ENCODE measurements at places on chromosomes 7 and 10. TPM values are rescaled to one million over a fixed set of nuclear protein-coding genes. Genes with fewer than 3 reads are reported as not detected.

The MPP7 gene
- total RNA-seq = 79.4 TPM

The FZD1 gene
- total RNA-seq = 1.5 TPM

The LRRC4 gene
- total RNA-seq = not detected

The ANKRD1 gene
- 75.7 TPM for total RNA-seq

The PVRIG gene
- total RNA-seq = not detected

The MBLAC1 gene
- total RNA-seq = 3.7 TPM

The ZNF138 gene
- 10.2 TPM for total RNA-seq

The KIAA1549 gene
- 19.9 TPM for total RNA-seq

The POU6F2 gene
- 3.9 TPM for total RNA-seq

DNA sequence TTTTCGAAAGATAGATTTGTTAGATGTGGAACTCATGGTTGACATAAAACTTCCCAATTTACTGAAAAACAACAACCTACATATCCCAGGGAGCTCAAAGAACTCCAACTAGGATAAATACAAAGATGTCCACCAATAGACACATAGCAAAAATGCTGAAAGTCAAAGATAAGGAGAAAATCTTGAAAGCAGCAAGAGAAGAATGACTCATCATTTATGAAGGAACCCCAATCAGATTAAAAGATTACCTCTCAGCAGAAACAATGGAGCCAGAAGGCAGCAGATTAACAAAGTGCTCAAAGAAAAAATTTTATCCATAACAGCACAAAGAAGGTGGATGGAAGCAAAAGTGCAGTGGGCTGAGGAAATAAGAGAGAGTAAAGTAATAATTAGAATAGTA is 908.6 kb downstream of the SORCS3 start:
- no peaks in the 10 kb centered on the region for H3K4me1 ChIP-seq
- H3K36me3 ChIP-seq = no peaks in the 10 kb centered on the region
- no peak overlapping the region for H3K4me3 ChIP-seq
- H3K27ac ChIP-seq = no peak overlapping the region

DNA sequence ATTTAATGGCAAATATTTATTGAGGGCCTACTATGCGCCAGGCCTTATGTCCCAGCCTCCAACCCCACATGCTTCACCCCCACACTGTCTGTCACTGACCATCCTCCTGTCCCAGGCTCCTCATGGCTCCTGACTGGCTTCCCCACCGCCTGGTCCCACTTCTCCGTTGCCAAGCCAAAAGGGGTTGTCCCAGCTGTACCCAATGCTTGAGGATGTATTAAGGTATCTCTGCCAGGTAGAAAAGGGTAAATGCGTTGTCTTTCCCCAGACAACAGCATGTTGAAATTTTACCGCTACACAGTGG is 168.8 kb upstream of the FRMD4A start:
- H3K27ac ChIP-seq = no peak overlapping the region
- no peak for DNase-seq
- H3K4me1 ChIP-seq = no peaks in the 10 kb centered on the region

DNA sequence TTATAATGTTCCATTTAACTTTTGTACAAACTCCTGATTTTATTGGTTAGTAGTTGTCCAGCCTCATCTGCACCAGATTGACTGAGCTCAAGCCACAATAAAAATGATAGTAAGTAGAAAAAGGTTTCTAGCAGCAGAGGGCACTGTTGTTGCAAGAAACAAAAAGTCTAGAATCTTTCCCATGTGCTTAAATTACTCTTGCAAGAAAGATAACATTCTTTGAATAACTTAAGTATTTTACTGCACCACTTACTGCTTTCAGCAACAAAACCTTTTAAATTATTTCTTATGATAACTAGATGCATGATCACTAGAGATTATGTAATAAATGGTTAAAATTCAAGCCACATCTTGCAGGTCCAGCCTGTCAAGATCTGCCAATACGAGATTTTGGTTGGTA is 27.0 kb downstream of the LMOD2 start:
- H3K4me1 ChIP-seq = peaks cover 19% of the 10 kb centered on the region
- peaks cover 2% of the 10 kb centered on the region for H3K36me3 ChIP-seq
- H3K4me3 ChIP-seq = no peak overlapping the region
- no peak overlapping the region for H3K27ac ChIP-seq

GRCh38 chr10:109027534-109028185 is 895.7 kb downstream of the XPNPEP1 start:
- DNase-seq = no peak
- H3K4me1 ChIP-seq = no peaks in the 10 kb centered on the region
- H3K4me3 ChIP-seq = no peak overlapping the region
- H3K27me3 ChIP-seq = no peaks in the 10 kb centered on the region

- no peaks in the 10 kb centered on the region for H3K27me3 ChIP-seq
- H3K36me3 ChIP-seq = no peaks in the 10 kb centered on the region
- H3K27ac ChIP-seq = no peak overlapping the region
- H3K4me3 ChIP-seq = no peak overlapping the region
- H3K4me1 ChIP-seq = no peaks in the 10 kb centered on the region
- no peak for DNase-seq
Measured at GRCh38 chr10:15324611-15325010, 46.5 kb downstream of the FAM171A1 start.

GRCh38 chr7:17946591-17946990 is 6.3 kb upstream of the SNX13 start:
- H3K27ac ChIP-seq = no peak overlapping the region
- H3K4me3 ChIP-seq = no peak overlapping the region
- DNase-seq = no peak
- no peaks in the 10 kb centered on the region for H3K27me3 ChIP-seq
- H3K4me1 ChIP-seq = peaks cover 1% of the 10 kb centered on the region

- H3K27me3 ChIP-seq = no peaks in the 10 kb centered on the region
- H3K4me3 ChIP-seq = no peak overlapping the region
- 0 out of 2 replicates have a peak, but pooled peaks cover 2% of the 10 kb centered on the region for H3K36me3 ChIP-seq
- H3K27ac ChIP-seq = peak overlapping the region; percentile 96
Measured at GRCh38 chr7:102392330-102392729, 3.8 kb upstream of the PRKRIP1 start.

GRCh38 chr10:49389361-49389933 is 6.4 kb downstream of the DRGX start:
- H3K4me3 ChIP-seq = no peak overlapping the region
- no peaks in the 10 kb centered on the region for H3K4me1 ChIP-seq
- peaks cover 4% of the 10 kb centered on the region for H3K27me3 ChIP-seq
- H3K36me3 ChIP-seq = no peaks in the 10 kb centered on the region
- no peak overlapping the region for H3K27ac ChIP-seq
- no peak for DNase-seq

DNA sequence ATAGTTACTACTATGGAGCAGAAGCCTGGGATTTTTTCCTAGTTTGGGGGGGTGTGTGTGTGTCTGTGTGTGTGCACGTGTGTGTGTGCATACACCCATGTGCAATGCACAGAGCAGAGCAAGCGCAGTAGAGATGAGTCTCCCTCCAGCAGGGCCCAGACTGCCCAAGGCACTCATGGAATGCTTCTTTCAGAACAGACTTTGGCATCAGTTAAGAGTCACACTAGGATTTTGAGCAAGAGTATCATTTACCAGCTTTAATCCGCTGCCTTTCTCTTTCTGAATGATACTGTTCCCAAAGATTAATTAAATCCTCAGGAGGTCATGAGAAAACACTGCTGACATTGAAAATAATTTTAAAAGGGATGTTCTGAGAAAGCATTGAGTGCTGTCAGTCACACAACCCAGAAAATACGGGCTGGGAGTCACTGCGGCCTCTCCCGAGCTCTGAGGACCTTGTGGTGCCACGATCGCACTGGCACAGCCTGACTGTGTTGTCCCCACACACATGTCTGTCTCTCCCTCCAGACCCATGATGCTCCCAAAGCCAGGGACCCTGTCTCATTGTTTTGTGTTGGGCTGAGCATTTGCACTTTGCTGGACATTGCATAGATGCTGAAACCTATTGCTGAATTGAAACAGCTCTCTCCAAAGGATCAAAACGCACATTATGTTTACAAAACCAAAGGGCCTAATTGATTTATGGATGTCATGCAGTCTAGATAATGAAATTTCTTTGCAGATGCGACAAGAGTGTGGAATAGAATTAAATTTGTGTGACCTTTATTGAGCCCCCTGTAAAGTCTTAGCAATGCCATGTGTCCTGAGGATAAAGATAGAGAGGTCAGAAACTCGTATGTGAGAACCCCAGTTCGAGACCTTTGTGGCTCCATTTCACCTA is 54.7 kb upstream of the FIGNL1 start:
- no peaks in the 10 kb centered on the region for H3K4me1 ChIP-seq
- peaks cover 1% of the 10 kb centered on the region for H3K36me3 ChIP-seq
- H3K27me3 ChIP-seq = no peaks in the 10 kb centered on the region
- H3K4me3 ChIP-seq = no peak overlapping the region
- no peak for DNase-seq
- no peak overlapping the region for H3K27ac ChIP-seq

- peak; percentile 84 for DNase-seq
- peaks cover 52% of the 10 kb centered on the region for H3K4me1 ChIP-seq
- no peaks in the 10 kb centered on the region for H3K36me3 ChIP-seq
- peak overlapping the region; percentile 54 for H3K4me3 ChIP-seq
Measured at GRCh38 chr10:114631666-114632417, 26.2 kb downstream of the ABLIM1 start.

DNA sequence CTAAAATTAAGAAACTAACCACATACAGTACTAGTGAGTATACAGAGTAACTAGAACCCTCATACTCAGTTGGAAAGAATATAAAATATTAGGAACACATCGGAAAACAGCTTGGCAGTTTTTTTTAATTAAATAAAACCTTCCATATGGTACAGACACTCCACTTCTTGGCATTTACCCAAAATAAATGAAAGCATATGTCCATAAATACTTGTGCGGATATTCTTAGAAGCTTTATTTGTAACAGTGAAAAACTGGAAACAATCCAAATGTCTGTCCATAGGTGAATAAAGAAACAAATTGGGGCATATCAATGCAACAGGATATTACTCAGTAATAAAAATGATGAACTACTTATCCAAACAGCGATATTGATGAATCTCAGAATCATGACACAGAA is 410.0 kb downstream of the HTR7 start:
- H3K27ac ChIP-seq = no peak overlapping the region
- H3K27me3 ChIP-seq = no peaks in the 10 kb centered on the region
- no peak for DNase-seq
- H3K4me1 ChIP-seq = no peaks in the 10 kb centered on the region

GRCh38 chr10:52334595-52334994 is 20.5 kb downstream of the DKK1 start:
- DNase-seq = no peak
- H3K4me3 ChIP-seq = no peak overlapping the region

DNA sequence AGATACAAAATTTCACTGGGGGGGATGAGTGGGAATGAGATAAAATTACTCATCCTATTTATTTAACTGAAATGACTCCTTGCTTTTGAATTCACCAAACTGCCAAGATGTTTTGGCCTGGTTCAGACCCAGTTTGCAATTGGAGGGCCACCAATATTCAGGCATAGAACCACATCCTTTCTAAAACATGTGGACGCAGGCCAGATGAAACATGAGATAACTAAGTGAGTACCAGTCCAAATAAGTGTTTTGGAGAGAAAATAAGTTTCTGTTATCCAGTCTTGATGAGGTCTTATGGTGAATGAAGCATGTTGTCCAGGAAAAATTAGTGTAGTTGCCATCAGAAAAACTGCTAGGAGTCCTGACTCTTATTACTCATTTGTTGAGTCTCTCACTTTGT is 36.3 kb upstream of the PDK4 start:
- H3K27ac ChIP-seq = no peak overlapping the region
- H3K4me1 ChIP-seq = no peaks in the 10 kb centered on the region

DNA sequence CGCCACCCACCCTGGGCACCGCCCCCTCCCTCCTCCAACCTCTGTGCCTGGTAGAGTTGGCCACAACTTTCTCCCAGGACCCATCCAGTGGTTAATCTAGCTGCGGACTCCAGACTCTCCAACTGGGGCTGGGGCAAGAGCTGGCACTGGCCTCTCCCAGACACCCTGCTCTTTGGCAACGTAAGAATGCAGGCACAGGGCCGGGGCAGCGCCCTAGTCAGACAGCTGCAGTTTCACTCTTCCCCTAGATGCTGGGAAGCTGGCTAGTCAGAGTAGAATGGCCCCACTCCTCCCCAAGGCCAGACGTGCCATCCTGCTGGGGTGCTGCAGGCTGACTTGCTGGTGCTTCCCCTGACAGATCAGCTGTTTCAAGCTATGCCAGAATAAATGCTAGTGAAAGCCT is 22.1 kb downstream of the HSPA12A start:
- no peaks in the 10 kb centered on the region for H3K27me3 ChIP-seq
- DNase-seq = no peak
- H3K4me1 ChIP-seq = peaks cover 47% of the 10 kb centered on the region

DNA sequence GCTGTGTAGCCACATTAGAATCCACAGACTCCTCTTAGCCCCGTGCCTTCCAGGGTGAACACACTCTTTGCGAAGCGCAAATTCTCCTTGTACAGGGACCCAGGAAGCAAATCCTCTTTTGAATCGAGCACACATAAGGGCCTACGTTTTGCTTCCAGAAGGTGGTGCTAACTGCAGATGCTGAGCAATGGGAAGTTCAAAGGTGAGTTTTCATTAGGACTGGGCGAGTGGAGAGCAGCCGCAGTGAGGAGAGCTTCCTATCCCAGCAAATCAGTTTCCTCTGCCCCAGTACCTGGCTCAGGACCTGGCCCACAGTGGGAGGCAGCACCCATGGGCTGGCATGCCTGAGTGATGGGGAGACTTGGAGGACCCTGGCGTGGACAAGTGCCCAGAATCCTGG is 23.5 kb upstream of the GPR26 start:
- no peaks in the 10 kb centered on the region for H3K4me1 ChIP-seq
- H3K36me3 ChIP-seq = no peaks in the 10 kb centered on the region

DNA sequence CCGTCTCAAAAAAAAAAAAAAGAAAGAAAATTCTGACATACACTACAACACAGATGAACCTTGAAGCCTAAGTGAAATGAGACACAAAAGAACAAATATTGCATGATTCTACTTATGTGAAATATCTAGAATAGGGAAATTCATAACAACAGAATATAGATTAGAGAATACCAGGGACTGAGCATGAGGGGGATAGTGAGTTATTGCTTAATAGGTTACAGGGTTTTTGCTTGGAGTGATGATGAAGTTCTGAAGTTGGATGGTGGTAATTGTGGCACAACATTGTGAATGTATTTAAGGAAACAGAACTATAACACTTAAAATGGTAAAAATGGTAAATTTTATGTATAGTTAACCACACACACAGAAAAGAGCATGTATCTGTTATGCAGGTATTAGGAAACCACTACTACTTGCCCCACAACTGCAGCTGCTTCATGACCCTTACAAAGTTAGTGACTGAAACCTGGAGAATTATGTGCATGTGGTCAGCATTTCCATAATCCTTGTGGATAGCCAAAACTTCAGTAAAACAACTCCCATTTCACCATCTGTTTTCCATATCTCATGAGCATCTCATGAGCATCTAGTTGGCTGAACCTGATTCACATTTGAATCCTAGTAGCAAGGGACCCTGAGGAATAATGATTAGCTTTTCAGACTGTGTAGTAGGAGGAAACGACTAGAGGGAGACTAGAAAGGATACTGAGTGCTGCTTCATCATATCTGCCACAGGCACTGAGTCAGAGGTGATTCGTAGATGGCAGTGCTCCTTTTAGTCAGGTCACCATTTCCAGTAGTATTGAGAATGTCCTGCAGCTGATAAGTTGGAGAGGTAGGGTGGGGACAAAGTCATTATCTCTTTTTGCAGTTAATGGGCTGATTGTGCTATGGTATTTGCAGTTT is 26.3 kb downstream of the SAMD8 start:
- H3K27ac ChIP-seq = peak overlapping the region; percentile 70
- DNase-seq = peak; percentile 19
- H3K36me3 ChIP-seq = no peaks in the 10 kb centered on the region
- H3K27me3 ChIP-seq = no peaks in the 10 kb centered on the region
- H3K4me1 ChIP-seq = peaks cover 48% of the 10 kb centered on the region

- no peak for DNase-seq
- no peaks in the 10 kb centered on the region for H3K27me3 ChIP-seq
- H3K4me3 ChIP-seq = no peak overlapping the region
- H3K4me1 ChIP-seq = no peaks in the 10 kb centered on the region
Measured at GRCh38 chr10:70007116-70007820, 45.4 kb upstream of the MACROH2A2 start.
